Neural crest cell (in vitro differentiated cells): ENCODE measurements at places on chromosomes 12 and 14.

DNA sequence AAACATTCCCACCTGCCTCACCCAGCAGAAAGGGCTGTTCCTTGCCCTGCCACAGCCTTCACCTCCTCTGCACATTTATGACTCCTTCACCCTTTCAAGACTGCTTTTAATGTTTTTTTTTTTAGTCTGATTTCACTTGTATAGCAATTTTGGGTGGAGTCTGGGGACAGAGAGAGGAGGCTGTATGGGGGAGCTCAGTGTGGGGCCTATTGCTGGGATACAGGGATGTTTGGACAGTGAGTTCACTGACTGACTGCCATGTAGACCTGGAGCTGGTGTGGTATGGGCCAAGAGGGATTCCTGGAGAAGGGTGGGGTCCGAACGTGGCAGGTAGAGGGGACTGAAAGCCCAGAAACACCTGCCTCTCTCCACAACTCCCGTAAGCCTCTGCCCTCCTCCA lies 1.9 kb upstream of the KRT85 start:
- H3K4me1 ChIP-seq, result peaks cover 8% of the 10 kb centered on the region
- no peak overlapping the region for H3K4me3 ChIP-seq

DNA sequence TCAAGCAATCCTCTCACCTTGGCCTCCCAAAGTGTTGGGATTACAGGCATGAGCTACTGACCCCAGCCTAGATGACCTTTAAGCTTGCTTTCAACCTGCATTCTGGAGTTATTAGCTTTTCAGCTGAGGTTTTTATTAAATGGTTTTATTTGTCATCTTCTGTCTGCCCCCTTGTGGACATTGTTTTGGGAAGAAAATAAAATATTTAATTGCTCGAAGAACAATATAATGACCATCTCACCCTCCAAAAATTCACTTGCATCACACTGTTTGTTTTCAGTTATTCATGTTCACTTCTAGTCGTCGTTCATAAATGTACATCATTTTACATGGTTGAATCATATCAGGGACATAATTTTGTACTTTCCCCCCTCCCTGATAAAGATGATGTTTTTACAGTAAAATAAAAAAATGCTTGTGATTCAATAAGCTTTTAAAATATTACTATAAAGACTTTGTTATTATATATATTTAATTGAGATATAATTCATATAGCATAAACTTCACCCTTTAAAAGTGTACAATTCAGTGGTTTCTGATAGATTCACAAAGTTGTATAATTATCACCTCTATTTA lies 10.1 kb upstream of the SPATS2 start:
- H3K27ac ChIP-seq, result no peak overlapping the region
- no peaks in the 10 kb centered on the region for H3K36me3 ChIP-seq
- no peak overlapping the region for H3K4me3 ChIP-seq
- no peaks in the 10 kb centered on the region for H3K4me1 ChIP-seq

DNA sequence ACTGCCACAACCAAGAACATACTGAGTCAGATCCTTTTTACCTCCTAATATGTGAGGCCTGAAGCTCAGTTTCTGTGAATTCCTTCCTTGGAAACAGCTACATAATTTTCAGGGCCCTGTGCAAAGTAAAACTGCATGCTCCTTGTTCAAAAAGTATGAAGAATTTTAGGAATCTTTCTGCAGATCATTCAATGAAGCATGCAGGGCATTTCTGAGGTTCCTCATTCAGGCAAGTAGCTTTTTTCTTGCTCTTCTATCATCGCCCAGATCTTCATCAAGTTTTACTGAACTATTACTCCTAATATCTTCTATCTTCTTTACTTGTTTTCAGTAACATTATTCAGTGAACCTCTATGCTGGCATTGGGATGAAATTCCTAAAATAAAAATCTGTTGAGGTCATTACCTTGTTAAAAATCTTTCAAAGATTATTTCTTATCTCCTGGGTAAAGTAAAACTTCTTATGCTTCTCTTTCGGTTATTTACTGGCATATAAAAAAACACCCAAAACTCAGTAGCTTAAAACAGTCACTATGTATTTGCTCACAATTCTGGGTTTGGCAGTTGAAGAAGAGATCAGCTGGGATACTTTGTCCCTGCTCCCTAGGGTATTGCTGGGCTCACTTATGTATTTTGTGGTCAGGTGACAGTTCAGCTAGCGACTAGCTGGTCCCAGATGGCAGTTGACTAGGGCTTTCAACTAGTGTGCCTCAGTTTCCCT lies 42.6 kb upstream of the KRR1 start:
- no peaks in the 10 kb centered on the region for H3K36me3 ChIP-seq
- no peak for DNase-seq
- peaks cover 31% of the 10 kb centered on the region for H3K4me1 ChIP-seq
- no peaks in the 10 kb centered on the region for H3K27me3 ChIP-seq
- no peak overlapping the region for H3K27ac ChIP-seq

GRCh38 chr14:21528381-21529348 lies 2.5 kb upstream of the SALL2 start:
- no peak for DNase-seq
- H3K4me3 ChIP-seq, result peak overlapping the region; percentile 65
- no peaks in the 10 kb centered on the region for H3K27me3 ChIP-seq

DNA sequence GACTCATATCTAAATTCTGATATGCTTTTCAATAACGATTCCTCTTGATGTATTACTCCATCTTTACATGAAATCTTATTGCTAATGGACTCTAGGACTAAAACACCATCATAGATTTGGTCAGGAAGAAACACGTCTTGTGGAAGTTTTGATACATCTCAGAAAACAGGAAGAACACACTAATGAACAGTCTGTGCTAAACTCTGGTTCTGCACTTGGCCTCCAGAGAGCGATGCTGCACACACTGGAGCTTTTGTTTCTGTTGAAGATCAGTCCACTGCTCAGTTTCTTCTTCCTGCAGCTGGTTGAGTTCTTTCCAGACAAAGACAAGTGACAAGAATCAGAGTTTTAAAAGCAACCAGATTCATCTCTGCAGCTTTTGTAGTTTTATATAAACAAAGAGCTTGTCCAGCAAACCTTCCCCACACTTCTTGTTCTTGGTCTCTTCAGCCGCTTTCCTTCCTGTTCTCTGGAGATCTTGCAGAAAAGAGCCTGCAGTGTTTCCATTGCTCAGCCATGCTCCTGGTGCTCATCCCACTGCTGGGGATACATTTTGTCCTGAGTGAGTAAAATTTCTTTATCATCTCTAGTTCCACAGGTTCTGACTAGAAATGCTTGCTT lies 229.1 kb upstream of the OR4E1 start:
- H3K36me3 ChIP-seq, result peaks cover 2% of the 10 kb centered on the region
- H3K4me3 ChIP-seq, result no peak overlapping the region
- DNase-seq, result peak; percentile 32
- peaks cover 3% of the 10 kb centered on the region for H3K4me1 ChIP-seq
- no peak overlapping the region for H3K27ac ChIP-seq
- H3K27me3 ChIP-seq, result peaks cover 61% of the 10 kb centered on the region

- DNase-seq, result no peak
- no peak overlapping the region for H3K27ac ChIP-seq
- no peak overlapping the region for H3K4me3 ChIP-seq
- H3K36me3 ChIP-seq, result no peaks in the 10 kb centered on the region
Observed at GRCh38 chr14:50260511-50260910, 29.1 kb upstream of the SOS2 start.

- no peak overlapping the region for H3K4me3 ChIP-seq
- peak overlapping the region; percentile 88 for H3K27ac ChIP-seq
- DNase-seq, result no peak
- H3K36me3 ChIP-seq, result no peaks in the 10 kb centered on the region
Observed at GRCh38 chr12:123488539-123489230, 30.7 kb downstream of the SNRNP35 start.

DNA sequence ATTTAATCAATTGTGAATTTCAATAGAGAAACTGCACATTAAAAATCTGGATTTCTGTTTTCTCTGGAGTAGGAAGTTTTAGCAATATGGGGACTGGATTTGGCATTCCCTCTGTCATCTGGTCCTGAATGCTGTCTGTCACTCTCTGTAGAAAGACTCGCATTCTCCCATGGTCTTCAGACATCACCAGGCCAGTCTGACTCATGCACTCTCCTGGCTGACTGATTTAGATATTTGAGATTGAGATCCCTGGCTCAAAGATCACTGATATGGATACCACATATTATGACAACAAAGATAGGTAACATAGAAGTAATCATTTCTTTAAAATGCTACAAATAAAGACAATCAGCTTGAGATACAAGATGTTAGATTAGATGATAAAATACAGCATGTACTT lies 524.5 kb downstream of the GALC start:
- H3K27ac ChIP-seq, result no peak overlapping the region
- no peaks in the 10 kb centered on the region for H3K4me1 ChIP-seq
- no peak overlapping the region for H3K4me3 ChIP-seq
- H3K36me3 ChIP-seq, result no peaks in the 10 kb centered on the region
- peaks cover 3% of the 10 kb centered on the region for H3K27me3 ChIP-seq
- no peak for DNase-seq

DNA sequence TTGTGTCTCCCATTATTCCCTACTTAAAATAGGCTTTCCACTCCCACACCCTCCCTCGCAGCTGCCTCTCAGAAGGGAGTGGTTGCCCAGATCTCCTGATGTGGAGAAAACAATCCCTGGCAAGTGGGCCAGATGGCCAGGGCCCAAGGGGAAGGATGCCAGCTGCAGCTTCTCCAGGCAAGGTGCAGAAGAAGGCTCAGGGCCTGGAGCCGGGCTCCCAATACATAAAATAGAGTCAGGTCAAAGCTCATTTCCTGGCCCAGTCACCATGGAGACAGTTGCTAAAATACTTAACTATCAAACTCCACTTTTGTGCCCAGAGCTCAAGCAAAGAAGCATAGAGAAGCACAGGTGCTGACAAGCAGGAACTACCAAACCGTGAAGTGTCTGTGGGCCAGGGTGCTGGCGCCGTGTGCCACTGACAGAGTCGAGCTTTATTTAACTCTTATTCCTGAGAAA lies 45.7 kb upstream of the ITPR2 start:
- peaks cover 8% of the 10 kb centered on the region for H3K36me3 ChIP-seq
- H3K4me1 ChIP-seq, result peaks cover 12% of the 10 kb centered on the region
- H3K4me3 ChIP-seq, result no peak overlapping the region
- no peak overlapping the region for H3K27ac ChIP-seq
- no peak for DNase-seq

- no peak overlapping the region for H3K4me3 ChIP-seq
- DNase-seq, result no peak
- no peaks in the 10 kb centered on the region for H3K27me3 ChIP-seq
- no peak overlapping the region for H3K27ac ChIP-seq
Observed at GRCh38 chr12:20132818-20133217, 235.5 kb upstream of the PDE3A start.

- no peaks in the 10 kb centered on the region for H3K4me1 ChIP-seq
- no peaks in the 10 kb centered on the region for H3K27me3 ChIP-seq
- H3K27ac ChIP-seq, result no peak overlapping the region
- H3K36me3 ChIP-seq, result no peaks in the 10 kb centered on the region
- no peak for DNase-seq
Observed at GRCh38 chr12:128914908-128915563, 61.8 kb downstream of the GLT1D1 start.

- H3K27me3 ChIP-seq, result no peaks in the 10 kb centered on the region
- peaks cover 47% of the 10 kb centered on the region for H3K36me3 ChIP-seq
- no peak for DNase-seq
- no peaks in the 10 kb centered on the region for H3K4me1 ChIP-seq
- no peak overlapping the region for H3K27ac ChIP-seq
Observed at GRCh38 chr12:23729359-23729758, 220.1 kb downstream of the SOX5 start.

DNA sequence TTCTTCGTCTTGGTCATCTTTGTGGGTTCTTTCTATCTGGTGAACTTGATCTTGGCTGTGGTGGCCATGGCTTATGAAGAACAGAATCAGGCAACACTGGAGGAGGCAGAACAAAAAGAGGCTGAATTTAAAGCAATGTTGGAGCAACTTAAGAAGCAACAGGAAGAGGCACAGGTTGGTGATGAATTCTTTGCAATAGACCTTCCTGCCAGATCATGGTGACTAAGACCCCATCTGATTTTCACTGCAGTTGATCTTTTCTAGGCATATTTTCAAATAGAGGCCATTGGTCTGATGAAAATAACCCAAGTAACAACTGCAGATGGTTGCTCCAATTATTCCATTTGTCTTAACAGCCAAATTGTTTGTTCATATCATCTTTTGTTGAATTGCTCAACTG lies 114.4 kb downstream of the SCN8A start:
- no peaks in the 10 kb centered on the region for H3K4me1 ChIP-seq
- no peak overlapping the region for H3K27ac ChIP-seq
- H3K36me3 ChIP-seq, result peaks cover 11% of the 10 kb centered on the region
- H3K27me3 ChIP-seq, result no peaks in the 10 kb centered on the region
- DNase-seq, result no peak

GRCh38 chr14:93527203-93527607 lies 96.5 kb downstream of the UNC79 start:
- peaks cover 9% of the 10 kb centered on the region for H3K27me3 ChIP-seq
- DNase-seq, result no peak
- no peaks in the 10 kb centered on the region for H3K4me1 ChIP-seq
- no peak overlapping the region for H3K4me3 ChIP-seq

GRCh38 chr12:1740161-1740948 lies 49.5 kb downstream of the ADIPOR2 start:
- no peak for DNase-seq
- H3K27me3 ChIP-seq, result no peaks in the 10 kb centered on the region
- H3K36me3 ChIP-seq, result peaks cover 12% of the 10 kb centered on the region
- H3K27ac ChIP-seq, result peak overlapping the region; percentile 20
- peaks cover 36% of the 10 kb centered on the region for H3K4me1 ChIP-seq

GRCh38 chr12:33628087-33628486 lies 188.5 kb upstream of the SYT10 start:
- H3K27ac ChIP-seq, result no peak overlapping the region
- no peaks in the 10 kb centered on the region for H3K36me3 ChIP-seq
- no peak for DNase-seq
- H3K4me3 ChIP-seq, result no peak overlapping the region
- H3K27me3 ChIP-seq, result no peaks in the 10 kb centered on the region

- H3K27me3 ChIP-seq, result no peaks in the 10 kb centered on the region
- no peak overlapping the region for H3K27ac ChIP-seq
- H3K4me1 ChIP-seq, result no peaks in the 10 kb centered on the region
- DNase-seq, result no peak
Observed at GRCh38 chr12:60165781-60166180, 570.0 kb downstream of the SLC16A7 start.
